Uterus (tissue), 4 donors: ENCODE measurements at places on chromosomes 1 and 21.

DNA sequence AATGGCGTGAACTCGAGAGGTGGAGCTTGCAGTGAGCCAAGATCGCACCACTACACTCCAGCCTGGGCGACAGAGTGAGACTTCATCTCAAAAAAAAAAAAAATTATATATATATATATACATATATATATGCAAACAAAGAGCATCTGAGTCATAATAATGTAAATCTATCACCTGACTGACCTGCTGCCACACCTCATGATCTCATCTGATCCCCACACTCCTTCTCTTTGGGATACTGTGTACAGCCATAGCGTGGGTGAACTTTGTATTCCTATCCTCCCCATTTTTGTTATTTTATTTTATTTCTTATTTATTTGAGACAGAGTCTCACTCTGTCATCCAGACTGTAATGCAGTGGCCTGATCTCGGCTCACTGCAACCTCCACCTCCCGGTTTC lies 2.6 kb upstream of the HDAC1 start:
- no peak for DNase-seq
- no peak overlapping the region for H3K4me3 ChIP-seq
- H3K27me3 ChIP-seq, result no peaks in the 10 kb centered on the region

DNA sequence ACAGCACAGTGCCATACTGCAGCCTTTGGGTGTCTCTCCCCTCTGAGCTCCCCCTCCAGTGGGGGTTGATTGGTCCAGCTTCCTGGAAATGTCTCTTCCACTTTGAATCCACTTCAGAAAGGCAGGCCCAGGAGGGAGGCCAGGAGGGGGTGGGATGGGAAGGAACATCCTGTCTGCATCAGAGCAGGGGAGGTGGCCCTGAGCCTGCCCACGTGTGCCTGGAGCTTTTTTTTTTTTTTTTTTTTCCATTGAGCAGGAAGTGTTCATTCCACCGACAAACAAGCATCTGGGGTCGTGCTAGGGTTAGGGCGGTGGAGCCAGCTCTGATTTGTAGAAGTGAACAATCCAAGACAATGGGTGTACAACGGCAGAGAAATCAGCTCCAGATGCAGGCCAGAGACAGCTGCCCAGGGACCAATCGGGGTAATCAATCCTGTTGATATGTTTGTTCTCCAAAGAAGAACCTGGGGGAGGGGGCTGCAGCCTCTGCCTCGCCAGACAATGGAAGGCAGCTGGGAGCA lies 93.3 kb downstream of the SSBP3 start:
- no peaks in the 10 kb centered on the region for H3K36me3 ChIP-seq
- H3K4me1 ChIP-seq, result peaks cover 13% of the 10 kb centered on the region
- no peak overlapping the region for H3K4me3 ChIP-seq
- H3K27ac ChIP-seq, result peak overlapping the region; percentile 76
- no peaks in the 10 kb centered on the region for H3K27me3 ChIP-seq
- peak; percentile 80 for DNase-seq

DNA sequence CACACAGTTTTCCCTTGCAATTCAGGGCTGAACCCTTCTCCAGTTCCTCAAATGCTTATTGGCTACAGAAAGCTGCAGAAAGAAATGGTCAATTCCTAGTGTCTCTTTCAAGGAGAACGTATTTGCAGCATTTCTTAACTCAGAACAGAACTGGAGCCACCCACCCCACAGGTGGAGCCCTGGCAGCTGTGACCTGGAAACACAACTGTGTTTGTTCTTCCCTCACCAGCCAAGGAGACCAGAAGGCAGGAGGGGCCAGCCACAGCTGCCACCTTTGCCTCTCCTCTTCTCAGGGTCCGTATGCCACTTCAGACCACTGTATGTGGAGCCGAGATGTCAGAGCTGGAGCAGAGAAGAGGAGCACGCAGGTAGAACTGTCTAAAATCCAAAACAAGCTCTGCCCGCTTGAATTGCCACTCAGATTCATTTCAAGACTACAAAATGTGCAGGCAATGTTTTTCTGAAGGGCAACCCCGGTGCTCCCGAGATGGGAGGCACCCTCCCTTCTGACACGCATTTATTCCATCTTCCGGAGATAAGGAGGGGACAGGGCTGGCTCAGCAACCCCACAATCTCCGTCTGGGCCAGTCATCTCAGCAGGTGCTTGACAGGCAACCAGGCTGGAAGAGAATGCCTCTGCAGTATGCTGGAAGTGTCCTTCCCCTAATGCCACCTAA lies 16.7 kb downstream of the CD247 start:
- H3K4me1 ChIP-seq, result no peaks in the 10 kb centered on the region
- H3K27ac ChIP-seq, result no peak overlapping the region
- no peak for DNase-seq

- no peaks in the 10 kb centered on the region for H3K27me3 ChIP-seq
- DNase-seq, result no peak
- no peaks in the 10 kb centered on the region for H3K36me3 ChIP-seq
- H3K4me3 ChIP-seq, result no peak overlapping the region
Observed at GRCh38 chr1:212104586-212105325, 69.2 kb downstream of the DTL start.

DNA sequence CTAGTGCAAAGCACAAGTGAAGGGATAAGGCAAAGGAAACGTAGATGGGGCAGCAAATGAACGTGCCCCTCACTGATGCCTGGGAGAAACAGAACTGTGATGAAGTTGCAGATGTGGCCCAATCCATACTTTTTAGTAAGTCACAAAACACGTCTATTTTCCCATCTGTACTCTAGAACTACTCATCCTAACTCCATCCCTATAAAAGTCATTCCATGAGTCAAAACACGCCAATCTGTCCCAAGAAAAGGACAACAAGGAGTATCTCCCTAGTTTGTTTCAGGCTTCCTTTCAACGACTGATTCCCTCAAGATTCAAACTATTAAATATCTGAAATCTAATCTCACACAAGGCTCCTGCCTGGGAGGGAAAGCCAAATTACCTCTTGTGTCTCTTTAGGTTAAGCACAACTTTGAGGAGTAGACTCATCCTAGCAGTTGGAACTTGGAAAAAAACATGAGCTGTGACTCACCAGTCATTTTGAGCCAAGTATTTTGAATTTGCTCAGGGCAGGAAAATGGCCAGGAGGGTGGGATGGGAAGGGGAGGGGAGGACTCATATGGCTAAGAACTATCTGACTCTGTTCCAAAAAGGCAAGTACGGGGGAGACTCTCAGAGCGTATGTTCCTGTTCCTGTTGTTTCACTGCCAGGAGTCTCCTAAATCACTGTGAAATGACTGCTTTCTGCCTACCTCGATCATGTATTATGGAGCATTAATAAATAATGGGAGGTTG lies 214.5 kb upstream of the CAMK1G start:
- H3K27me3 ChIP-seq, result no peaks in the 10 kb centered on the region
- H3K27ac ChIP-seq, result peak overlapping the region; percentile 64
- H3K4me1 ChIP-seq, result no peaks in the 10 kb centered on the region
- no peak overlapping the region for H3K4me3 ChIP-seq
- peak; percentile 88 for DNase-seq

- no peak overlapping the region for H3K4me3 ChIP-seq
- H3K4me1 ChIP-seq, result no peaks in the 10 kb centered on the region
- H3K36me3 ChIP-seq, result no peaks in the 10 kb centered on the region
- no peak overlapping the region for H3K27ac ChIP-seq
- DNase-seq, result no peak
Observed at GRCh38 chr1:6426972-6427350, 2.4 kb downstream of the ESPN start.

DNA sequence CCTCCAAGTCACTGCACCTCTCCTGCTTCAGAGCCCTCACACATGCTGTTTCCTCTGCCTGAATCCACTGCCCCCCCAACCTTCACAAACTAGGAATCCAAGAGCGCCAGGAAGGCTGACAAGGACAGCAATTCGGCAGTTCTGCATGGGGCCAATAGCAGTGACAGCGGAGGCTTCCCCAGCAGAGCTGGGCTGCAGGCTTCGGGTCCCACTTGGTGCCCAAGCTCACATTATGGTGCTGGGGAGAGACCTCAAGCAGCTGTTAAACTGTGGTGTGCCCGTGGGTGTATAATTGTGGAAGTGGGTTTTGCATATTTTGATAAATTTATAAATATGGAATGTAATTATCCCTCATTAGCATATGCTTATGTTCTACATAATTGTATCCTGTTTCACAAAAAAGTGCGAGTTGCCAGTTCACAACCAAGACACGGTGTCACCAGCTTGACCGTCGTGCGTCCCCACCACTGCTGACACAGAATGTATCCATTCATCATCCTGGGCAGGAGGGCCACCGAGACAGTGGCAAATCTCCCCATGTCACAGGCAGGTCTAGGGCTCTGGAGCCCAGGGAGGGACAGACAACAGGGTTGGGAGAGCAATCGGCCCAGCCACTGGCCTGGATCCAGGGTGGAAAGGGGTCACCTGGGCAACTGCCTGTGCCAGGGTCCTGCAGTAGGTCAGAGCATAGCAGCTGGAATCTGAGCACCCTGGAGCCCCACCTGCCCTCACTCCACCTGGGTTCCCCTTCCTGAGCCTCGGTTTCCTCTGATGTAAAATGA lies 81.6 kb downstream of the MATN1 start:
- no peak for DNase-seq
- no peaks in the 10 kb centered on the region for H3K27me3 ChIP-seq
- no peak overlapping the region for H3K4me3 ChIP-seq
- H3K4me1 ChIP-seq, result peaks cover 4% of the 10 kb centered on the region

- H3K27me3 ChIP-seq, result no peaks in the 10 kb centered on the region
- H3K4me3 ChIP-seq, result no peak overlapping the region
- H3K36me3 ChIP-seq, result no peaks in the 10 kb centered on the region
- no peaks in the 10 kb centered on the region for H3K4me1 ChIP-seq
- DNase-seq, result no peak
Observed at GRCh38 chr1:94285031-94285654, 47.8 kb upstream of the ARHGAP29 start.

DNA sequence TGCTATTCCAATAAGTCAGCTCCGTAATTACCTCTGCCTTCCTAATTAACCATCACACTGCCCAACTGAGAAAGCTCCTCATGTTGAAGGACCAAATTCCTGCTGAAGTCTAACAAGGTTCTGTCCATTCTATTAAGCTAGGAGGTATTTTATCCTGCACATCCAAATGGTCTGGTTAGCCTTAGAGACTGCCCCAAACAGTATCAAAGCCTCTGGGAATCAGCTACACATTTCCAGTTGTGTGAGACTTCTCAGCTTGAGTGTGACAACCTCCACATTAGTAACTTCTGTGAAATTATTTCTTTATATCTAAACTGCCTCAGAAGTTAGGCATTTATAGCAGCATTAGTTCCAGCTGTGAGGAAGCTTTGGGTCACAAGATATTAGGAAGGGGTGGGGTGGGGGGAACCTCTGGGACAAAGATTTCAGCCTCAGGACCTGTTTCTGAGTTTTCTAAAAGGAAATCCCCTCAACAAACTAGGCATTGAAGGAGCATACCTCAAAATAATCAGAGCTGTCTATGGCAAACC lies 150.5 kb upstream of the DUSP10 start:
- H3K4me1 ChIP-seq, result no peaks in the 10 kb centered on the region
- no peak overlapping the region for H3K27ac ChIP-seq
- no peaks in the 10 kb centered on the region for H3K36me3 ChIP-seq
- no peak for DNase-seq

- H3K36me3 ChIP-seq, result no peaks in the 10 kb centered on the region
- H3K4me3 ChIP-seq, result no peak overlapping the region
- no peaks in the 10 kb centered on the region for H3K4me1 ChIP-seq
- no peaks in the 10 kb centered on the region for H3K27me3 ChIP-seq
- no peak overlapping the region for H3K27ac ChIP-seq
Observed at GRCh38 chr1:64005801-64006200, 197.6 kb upstream of the UBE2U start.

GRCh38 chr21:27269644-27270043 lies 302.8 kb upstream of the ADAMTS5 start:
- no peak overlapping the region for H3K4me3 ChIP-seq
- no peak for DNase-seq
- peak overlapping the region; percentile 75 for H3K27ac ChIP-seq
- no peaks in the 10 kb centered on the region for H3K36me3 ChIP-seq

DNA sequence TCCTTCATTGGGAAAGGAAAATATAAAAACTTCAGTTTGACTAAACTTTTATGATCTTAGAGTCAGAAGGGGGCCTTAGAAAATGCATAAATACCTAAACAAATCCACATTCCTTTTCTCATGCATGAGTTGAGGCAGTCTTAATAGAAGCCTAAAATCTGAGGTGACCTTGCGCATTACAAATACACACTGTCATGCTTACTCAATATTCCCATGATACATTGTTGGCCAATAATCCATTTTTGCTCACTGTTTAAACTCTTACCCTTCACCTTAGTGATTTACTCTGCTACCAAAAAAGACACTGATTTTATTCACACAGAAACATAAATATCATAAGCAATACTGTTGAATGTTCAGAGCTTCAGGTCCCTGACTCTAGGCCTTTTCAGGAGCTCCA lies 19.1 kb upstream of the TMCO1 start:
- H3K36me3 ChIP-seq, result no peaks in the 10 kb centered on the region
- H3K27ac ChIP-seq, result no peak overlapping the region
- H3K4me1 ChIP-seq, result no peaks in the 10 kb centered on the region

GRCh38 chr1:100773444-100773843 lies 53.9 kb downstream of the VCAM1 start:
- no peaks in the 10 kb centered on the region for H3K4me1 ChIP-seq
- no peak overlapping the region for H3K4me3 ChIP-seq
- no peak overlapping the region for H3K27ac ChIP-seq
- H3K36me3 ChIP-seq, result no peaks in the 10 kb centered on the region

DNA sequence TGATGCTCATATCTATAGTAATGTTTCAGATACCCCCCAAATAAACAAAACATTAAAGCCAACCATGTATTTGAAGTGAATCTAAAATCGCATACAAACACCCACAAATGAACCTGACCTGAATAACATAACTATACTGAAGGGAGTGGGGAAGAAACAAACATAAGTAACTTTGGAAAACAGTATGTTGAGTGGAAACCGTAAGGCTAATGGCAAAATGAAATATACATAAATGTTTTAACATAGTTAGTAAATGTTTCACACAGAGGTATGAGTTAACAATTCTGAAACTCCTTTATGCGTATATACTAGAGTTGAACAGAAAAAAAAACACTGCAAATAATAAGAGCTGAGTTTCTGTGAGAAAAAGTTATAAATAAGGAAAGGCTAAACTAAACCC lies 125.6 kb downstream of the ACBD6 start:
- H3K36me3 ChIP-seq, result no peaks in the 10 kb centered on the region
- H3K4me1 ChIP-seq, result no peaks in the 10 kb centered on the region
- no peak for DNase-seq

- no peak for DNase-seq
- no peaks in the 10 kb centered on the region for H3K4me1 ChIP-seq
- H3K27me3 ChIP-seq, result no peaks in the 10 kb centered on the region
- H3K4me3 ChIP-seq, result no peak overlapping the region
Observed at GRCh38 chr21:29289317-29289716, 9.4 kb upstream of the BACH1 start.

- no peaks in the 10 kb centered on the region for H3K27me3 ChIP-seq
- H3K4me1 ChIP-seq, result no peaks in the 10 kb centered on the region
- no peaks in the 10 kb centered on the region for H3K36me3 ChIP-seq
- no peak overlapping the region for H3K4me3 ChIP-seq
- no peak overlapping the region for H3K27ac ChIP-seq
Observed at GRCh38 chr21:25176637-25177412, 430.5 kb downstream of the MRPL39 start.

DNA sequence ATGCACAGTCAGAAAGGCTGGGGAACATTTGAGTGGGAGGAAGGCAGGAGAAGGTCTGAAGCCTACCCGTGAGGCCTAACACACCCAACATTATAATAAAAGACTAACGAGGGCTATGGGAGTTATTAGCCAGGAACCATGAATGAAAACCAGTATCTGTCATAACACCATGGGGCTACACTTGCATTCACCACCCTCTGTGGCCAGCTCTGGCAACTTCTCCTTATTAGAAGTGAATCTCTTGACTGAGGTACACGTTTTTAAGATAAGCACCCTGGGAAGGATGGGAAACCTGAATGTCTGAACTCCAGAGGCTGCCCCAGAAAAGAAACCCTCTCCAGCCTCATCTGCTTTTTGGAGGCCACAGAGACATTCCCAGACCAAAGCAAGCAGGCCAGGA lies 204.3 kb upstream of the RAB4A start:
- no peak overlapping the region for H3K4me3 ChIP-seq
- no peaks in the 10 kb centered on the region for H3K4me1 ChIP-seq
- no peak overlapping the region for H3K27ac ChIP-seq
- DNase-seq, result no peak
- no peaks in the 10 kb centered on the region for H3K27me3 ChIP-seq
